Aorta (tissue), 5 donors: ENCODE measurements at places on chromosomes 2 and 18. TPM values are rescaled to one million over a fixed set of nuclear protein-coding genes. Genes with fewer than 3 reads are reported as not detected.

GRCh38 chr18:71045331-71046065 is 756.7 kb downstream of the SOCS6 start:
- no peak for DNase-seq

Gene RPRM
- not detected for polyA plus RNA-seq

Gene SP140
- polyA plus RNA-seq = 0.15 TPM

Gene NEU4
- polyA plus RNA-seq = 6.4 TPM

DNA sequence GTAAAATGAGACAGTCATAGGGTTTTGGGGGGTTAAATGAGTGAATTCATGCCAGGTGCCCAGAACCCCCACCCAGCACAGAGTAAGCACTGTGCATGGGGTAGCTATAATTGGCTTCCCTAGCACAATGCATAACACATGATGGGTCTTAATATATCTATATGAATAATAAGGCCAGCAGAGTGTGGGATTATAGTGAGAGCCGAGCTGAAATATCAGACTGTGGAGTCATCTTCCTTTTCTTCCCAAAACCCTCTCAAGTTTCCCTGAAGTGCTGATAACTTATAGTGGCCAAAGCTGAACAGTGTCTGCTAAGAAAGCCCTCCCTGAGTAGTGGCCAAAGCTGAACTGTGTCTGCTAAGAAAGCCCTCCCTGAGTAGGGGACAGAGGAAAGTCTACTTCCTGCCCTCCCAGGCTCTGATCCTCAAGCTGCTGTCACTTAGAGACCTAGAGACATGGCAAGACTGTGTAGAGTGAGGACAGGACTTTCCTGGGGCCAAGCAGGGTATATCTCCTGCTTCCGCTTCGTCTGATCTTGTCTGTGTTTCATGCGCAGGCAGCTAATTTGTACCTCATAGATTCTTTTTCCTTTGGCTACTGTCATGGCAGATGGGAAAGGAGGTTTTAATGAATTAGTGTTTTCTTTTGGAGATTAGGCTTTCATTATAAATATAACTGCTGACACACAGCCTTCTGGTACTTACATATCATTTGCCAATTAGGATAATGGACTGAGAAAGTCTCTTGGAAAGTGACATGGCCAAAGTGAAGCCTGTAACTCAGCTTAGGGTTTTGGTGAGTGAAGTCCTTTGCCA is 94.9 kb downstream of the FHOD3 start:
- no peak for DNase-seq

DNA sequence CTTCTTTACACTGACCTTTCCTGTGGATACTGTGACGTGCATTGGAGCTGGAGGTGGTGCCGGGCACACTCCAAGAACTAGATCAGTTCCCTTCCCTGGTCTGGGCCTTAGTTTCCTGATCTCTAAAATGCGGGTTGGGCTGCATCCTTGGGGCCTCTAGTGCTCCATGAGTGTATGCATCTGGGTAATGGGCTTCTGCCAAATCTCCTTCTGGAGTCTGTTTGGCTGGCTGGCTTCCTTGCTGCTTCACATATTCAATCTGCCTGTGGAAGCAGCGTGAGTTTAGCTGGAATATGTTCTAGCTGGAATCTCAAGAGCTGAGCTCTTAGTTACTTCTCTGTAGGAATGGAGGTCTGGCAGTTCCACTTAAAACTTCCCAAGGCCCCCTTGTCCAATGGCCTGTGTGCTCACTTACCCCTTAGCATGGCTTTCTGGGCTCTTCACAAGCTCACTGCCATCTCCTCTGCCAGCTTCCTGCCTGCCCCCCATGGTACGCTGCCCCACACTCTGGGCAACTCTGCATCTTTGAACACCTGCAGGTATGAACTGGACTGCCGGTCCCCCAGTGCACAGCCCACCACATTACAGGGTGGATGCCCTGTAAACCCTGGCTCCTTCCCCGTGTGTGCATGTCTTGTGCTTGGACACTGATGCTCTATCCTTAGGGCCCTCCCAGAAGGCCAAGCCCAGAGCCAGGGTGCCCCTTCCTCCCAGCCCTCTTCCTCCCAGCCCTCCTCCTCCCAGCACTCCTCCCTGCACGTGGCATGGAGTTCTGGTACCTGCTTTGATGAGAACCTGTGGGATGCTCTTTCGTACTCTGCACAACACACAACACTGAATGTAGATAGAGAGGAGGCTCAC is 103.6 kb upstream of the SMAD2 start:
- no peak for DNase-seq

DNA sequence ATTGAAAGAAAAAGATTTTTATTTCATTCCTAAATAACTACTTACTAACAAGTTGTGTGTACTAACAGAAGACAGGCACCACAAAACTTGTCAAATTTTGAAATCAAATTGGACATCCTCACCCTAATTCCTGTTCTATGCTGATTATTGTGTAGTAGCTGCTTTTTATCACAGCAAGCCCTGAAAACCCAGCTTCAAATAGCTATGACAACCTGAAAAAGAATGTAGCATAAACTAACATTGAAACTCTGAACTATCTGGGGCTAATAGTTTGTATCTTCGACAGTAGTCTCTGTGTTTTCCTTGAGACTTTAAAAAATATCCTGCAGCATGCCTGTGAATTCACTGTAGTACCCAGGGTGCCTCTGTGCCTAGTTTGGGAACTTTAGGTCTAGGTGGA is 122.6 kb downstream of the WDPCP start:
- DNase-seq = no peak
